Dermis blood vessel endothelial cell (primary cell): ENCODE measurements at places on chromosomes 6 and 20.

- DNase-seq = peak; percentile 79
These were observed 18.1 kb downstream of the PLEKHG1 start for GRCh38 chr6:150617496-150618460.

DNA sequence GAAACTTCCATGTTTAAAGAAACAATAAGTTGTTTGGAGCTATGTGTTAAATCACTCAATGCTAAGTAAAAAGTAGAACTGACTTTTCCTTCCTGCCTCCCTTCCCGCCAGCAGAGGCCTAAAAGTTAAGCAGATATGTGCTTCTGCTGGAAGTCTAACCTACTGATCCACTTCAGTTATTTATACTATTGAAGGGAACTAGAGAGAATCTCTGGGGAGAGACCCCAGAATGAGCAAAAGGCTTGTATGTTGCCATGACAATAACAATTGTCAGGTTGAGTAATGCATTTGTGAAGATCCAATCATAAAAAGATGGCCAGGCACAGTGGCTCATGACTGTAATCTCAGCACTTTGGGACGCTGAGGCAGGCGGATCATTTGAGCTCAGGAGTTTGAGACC, 24.7 kb downstream of the MGME1 start:
- DNase-seq = peak; percentile 52

- no peak for DNase-seq
These were observed 16.4 kb downstream of the RANBP9 start for GRCh38 chr6:13695252-13695651.

DNA sequence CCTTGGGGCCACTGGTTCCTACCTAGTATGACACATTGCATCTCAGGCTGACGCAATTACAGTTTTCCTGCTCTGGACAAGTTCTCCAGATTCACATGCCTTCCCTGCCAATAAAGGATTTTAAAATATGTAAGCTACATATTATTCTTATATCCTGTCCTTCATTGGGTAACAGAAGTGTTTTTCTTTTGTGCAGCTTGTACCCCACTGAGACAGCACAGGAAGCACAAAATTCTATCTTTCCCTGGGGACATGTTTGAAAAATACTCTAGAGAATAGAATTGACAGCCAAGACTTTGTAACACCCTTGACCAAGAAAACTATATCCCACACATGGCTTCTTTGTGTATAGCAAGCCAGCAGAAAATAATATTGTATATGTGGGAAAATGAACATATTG, 456.8 kb downstream of the MAFB start:
- no peak for DNase-seq

DNA sequence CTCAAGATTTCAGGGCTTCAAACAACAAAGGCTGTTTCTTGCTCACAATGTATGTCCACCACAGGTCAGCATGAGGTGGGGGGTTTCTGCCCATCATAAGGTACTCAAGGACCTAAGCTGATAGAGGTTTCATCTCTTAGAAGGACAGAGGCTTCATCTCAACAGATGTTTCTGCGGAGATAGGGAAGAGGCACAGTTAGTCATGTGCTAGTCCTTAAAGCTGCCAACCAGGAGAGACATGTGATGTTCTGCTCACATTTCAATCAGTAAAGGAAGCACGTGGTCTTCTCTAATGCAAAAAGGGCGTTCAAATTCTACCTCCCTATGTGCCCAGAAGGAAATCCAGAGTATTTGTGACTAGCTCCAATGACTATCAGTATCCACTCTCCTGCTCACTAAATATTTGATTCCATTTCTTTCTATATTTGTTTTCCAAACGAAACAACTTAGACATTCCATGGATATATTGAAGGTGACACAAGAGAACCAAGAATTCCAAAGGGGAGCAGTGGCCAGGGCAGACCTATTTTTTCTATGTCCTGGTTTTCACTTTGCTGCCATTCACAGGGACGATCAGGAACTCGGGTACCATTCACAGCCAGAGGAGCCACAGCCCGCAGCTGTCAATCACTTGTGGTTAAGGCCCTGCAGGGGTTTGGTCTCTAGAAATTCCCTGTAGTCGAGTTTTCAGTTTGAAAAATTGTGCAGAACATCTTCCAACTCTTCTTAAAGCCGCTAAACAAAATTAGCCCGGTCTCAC, 173.2 kb upstream of the FOXA2 start:
- no peak for DNase-seq

DNA sequence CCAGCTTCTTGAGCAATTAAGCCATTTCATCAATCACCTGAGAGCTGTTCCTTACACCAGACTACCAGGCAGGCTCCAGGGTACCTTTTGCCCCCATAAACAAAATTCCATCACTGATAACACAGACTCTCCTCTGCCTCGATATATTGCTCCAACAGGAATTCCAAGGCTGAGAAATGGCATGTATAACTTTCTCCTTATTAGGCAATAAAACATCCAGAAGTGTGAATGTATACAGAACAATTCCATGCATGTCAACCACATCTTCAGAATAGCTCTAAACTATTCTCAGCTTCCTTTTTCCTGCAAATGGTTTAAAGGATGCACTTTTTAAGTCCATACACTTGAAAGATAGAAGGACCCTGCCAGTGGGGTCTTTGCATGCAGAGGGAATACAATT, 73.8 kb downstream of the EDN3 start:
- no peak for DNase-seq

DNA sequence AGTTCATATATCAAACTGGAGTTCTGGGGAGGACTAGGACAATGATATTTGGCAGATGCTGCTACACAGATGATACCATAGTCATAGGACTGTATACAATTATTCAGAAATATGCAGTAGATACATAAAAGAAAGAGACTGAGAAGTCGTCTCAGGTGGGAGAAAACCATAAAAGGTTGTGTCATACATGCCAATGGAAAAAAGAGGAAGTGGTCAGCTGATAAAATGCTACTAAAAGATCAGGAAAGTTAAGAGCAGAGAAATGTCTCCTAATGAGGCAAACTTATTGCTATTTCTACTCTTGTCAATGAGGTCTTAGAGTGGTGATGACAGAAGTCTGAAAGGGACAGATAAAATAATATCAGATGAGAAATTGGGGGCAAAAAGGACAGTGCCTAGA, 407.6 kb downstream of the COL12A1 start:
- no peak for DNase-seq

DNA sequence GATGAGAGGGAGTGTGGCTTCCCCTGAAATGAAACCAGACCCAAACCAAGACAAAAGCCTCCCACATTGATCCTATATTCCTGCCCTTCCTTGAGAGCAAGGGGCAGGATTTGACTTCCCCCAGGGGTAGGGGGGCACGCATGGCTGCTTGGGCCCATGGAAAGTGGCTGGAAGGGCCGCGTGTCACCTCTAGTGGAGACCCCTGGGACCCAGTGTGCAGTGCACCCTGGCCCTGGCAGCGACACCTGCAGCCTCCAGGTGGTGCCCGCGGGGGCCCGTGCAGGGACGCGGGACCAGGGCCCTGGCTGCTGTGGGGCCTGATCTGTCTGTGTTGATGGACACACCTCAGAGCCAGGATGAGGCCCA, 18.0 kb upstream of the SLCO4A1 start:
- no peak for DNase-seq

DNA sequence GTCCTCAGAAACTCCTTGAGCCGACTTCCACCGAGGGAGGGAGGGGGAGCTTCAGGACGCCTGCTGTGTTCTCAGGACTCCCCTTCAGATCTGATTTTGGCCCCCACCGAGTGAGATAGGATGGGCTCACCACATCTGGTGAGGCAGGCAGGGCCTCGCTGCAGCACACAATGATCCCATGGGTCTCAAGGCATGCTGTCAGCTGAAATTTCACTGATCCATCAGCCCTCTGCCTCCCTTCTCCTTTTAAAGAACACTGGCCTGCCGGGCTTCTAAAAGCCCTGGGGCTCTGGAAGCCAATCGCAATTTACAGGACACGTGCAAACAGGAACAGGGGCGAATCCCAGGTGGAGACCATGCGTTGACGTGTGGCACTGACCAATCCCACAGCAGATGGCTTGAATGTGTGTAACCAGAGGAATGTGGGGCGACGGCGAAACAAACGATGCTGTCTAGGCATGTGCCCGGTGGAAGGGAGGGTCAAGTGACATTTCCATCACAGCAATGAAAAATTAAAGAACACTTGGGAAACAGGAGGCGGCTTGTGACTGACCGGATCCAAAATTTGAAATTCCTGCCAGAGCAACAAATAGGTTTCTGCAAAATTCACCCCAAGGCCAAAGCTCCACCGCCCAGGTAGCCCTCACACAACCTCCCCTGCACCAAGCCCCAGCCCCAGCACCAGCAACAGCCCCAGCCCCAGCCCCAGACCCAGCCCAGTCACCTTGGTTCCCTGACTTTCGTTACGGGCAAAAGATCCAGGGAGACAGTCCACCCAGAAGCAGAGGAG, 167.1 kb upstream of the ZNF337 start:
- no peak for DNase-seq
